ENCODE measurements at places on chromosomes 12 and 14.
A peak's percentile ranks its signal among the peaks of the same experiment; 100 is the strongest.

DNA sequence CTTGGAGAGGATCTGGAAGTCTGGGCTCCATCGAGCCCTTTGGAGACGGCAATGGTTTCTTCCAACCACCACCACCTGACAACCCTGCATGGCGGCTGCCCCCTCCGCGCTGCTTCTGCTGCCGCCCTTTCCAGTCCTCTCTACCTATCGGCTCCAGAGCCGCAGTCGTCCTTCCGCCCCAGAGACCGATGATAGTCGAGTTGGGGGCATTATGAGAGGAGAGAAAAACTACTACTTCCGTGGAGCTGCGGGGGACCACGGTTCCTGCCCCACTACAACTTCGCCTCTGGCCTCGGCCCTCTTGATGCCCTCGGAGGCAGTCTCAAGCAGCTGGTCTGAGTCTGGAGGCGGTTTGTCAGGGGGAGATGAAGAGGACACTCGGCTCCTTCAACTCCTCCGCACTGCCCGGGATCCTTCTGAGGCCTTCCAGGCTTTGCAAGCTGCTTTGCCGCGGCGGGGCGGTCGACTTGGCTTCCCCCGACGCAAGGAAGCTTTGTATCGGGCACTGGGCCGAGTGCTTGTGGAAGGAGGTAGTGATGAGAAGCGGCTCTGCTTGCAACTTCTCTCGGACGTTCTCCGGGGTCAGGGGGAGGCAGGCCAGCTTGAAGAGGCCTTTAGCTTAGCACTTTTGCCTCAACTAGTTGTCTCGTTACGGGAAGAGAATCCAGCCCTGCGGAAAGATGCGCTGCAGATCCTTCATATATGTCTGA lies 499 bp downstream of the TOGARAM1 start:
- DNase-seq = peak; percentile 64

DNA sequence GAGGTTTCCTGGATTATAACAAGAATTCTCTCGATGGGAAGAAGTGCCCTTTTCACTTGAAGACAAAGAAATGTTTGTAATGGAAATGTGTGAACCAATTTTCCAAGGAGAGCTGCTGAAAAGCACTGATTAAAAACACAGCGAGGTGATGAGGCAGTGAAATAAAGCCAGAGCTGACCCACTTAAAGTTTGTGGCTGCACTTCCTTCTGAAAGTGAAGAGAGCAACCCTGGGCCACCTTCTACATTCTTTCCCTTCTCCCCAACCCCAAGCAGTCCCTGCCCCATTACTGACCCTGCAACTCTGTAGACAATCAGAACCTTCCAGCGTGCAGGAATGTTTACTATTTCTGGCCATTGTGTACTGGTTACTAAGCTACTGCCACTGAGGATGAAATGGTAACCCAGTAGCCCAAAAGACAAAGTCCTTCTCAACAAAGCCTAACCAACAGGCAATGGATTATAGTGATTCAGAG lies 173.9 kb downstream of the TTC7B start:
- no peak for DNase-seq

- no peak for DNase-seq
These were observed 133.7 kb downstream of the MDGA2 start for GRCh38 chr14:47541662-47542061.

DNA sequence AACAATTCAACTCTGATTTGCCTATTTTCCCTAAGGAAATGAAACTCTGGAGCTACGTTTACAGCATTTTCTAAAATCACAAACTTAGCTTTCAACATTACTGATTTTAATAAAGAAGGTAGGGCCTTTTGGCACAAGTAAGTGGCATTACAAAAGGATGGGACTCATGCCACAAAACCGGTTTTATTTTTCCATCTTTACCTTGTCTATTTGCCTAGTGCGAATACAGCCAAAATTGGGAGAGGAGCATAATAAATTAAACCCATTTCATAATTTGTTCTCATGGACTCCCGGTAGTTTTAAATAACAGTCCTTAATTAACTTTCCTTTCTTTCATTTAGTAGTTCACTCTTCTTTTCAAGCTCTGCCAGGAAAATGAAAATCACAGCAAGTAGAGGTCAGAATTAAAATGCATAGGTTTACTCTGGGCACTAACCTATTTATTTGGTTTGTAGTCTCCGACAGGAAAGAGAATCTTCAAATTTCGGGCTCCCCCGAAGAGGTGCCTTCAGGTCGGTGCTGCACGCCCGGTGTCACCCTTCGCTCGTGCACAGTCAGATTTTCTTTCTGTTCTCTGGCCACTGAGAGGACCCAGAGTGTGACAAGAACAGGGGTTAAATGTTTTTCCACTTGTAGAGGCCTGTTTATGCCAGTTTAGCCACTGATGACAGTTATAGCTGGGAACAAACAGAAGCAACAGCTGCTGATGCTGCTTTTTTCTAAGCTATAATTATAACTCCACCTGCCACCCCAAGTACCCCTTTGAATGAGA lies at the start of gene BEST3:
Gene BEST3 (minus strand): TSS at position 535 of the 772 bp plus-strand sequence. CDS start 1,505 bp downstream, outside the sequence.
- no peak for DNase-seq

DNA sequence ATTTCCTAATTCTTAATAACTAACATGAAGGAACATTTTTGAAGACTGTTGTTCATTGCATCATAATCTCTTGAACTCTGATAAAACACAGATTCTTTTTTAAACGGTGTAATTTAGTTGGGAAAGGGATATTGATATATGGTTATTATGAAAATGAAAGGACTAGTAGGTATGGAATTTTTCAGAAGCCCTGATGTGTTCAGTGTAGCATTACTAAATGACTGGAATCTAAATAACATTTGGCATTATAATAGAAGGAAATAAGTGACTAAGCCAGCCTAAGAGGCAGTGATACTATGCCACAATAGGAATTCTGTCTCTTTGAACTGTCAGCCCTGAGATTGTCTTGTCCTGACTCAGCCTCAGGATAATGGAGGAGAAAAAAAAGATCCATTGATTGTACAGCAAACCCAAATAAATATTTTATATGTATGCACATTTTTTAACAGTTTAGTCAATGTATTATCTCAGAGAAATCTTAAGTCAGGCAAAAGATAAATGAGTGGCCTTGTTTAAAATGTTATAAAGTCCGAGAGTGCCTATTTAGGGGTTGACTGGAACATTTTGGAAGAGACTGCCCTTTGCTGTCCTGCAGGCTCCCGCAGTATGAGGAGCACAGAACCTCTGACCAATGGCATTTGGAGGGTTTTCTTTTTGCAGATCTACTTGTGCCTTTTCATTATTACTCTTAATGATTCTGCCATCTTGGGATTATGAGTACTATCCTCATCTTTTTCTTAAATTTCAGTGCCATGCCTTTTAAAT lies 271.2 kb downstream of the EGLN3 start:
- peak; percentile 94 for DNase-seq

GRCh38 chr12:24057920-24058476 lies 108.5 kb upstream of the SOX5 start:
- DNase-seq = no peak

GRCh38 chr12:91620992-91621391 lies 438.4 kb upstream of the DCN start:
- DNase-seq = peak; percentile 58

- DNase-seq = no peak
These were observed 9.8 kb downstream of the CCDC63 start for GRCh38 chr12:110856542-110856941.

- DNase-seq = no peak
These were observed 173.2 kb upstream of the MYL2 start for GRCh38 chr12:111093428-111094142.

DNA sequence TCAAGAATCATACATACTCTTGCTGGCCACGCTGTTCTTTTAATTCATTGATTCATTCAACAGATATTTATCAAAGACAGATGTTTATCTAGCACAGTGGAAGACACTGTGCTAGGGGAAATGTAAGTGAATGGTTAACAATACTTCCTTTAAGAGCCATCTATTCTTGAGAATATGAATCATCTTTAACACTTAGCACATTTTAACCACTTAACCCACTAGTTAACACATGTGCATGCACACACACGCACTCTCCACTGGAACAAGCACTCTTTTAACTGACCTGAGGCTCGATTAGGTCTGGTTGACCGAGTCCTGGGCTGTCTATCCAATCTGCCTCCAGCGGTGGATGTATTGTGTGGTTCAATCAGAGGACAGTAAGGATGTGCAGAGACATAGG lies 34.6 kb downstream of the LMNTD1 start:
- peak; percentile 81 for DNase-seq

DNA sequence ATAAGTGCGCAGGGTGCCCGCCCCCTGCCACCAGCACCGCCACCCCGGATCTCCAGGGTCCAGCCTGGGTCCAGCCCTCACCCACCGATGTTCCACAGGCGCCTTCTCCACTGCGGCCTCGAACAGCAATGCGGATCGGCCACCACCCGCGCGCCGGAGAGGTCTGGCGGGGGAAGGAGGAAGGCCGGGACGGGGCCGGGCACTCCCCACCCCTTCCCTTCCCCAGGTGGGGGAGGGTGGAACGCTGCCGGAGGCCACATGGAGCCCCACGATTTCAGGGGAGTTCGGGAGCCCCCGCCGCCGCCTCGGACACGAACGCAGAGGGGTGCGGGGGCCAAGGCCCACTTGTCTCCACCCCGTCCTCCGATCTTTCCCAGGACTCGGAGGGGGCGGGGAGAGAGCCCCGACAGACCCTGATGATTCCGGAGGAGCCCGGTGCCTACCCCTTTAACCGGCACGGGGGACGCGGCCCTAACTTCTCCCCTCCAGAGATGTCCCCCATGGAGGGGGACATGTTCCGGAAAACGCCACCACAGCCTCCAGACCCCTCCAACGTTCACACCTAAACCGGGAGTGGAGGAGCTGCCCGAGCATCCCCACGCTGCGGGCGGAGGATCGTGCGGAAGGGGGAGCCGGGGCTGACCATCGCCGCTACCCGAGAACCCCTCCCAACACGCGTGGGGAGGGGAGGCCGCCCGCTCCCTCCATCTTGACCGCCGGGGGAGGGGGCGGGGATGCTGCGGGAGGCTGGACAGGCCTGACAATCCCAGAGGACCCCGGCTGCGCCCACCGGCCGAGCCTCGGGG lies 1.1 kb downstream of the ATXN2 start:
- peak; percentile 28 for DNase-seq

GRCh38 chr14:56339855-56340701 lies 221.9 kb downstream of the PELI2 start:
- peak; percentile 97 for DNase-seq

GRCh38 chr12:9685915-9686314 lies 16.4 kb downstream of the CLEC2D start:
- no peak for DNase-seq

DNA sequence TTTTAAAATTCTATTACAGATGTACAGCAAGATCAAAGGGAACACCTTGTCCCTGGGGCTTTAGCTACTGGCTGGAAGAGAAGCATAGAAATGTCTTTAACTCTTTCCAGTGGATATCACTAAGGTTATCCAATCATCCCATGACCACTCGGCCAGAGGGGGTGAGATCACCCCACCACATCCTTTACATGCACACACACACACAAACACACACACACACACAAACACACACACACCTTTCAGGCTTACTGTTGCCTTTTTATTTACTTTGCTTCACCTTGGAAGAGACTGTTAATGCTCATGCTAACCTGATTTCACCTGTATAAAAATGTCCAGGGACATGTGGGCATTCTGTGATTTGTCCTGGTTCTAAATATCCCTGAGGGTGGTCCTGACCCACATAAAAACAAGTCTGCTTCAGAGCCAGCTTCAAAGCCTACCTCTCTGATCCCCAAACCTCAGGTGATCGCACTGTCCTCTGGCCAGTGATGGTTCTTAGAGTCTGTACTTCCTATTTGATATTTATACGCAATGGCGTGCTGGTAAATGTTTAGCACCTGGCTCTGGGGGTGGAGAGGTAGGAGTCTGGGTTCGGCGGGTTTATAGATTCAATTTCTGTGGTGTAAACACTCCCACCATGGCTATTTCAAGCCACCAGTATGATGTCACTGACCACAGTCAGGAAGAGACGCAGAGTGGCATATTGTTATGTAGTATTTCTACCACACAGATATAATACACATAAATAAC lies 166.1 kb upstream of the EEA1 start:
- DNase-seq = no peak

- DNase-seq = peak; percentile 27
These were observed 15.6 kb downstream of the SMUG1 start for GRCh38 chr12:54173066-54173726.

GRCh38 chr14:102532204-102532658 lies 22.7 kb upstream of the ANKRD9 start:
- peak; percentile 32 for DNase-seq

DNA sequence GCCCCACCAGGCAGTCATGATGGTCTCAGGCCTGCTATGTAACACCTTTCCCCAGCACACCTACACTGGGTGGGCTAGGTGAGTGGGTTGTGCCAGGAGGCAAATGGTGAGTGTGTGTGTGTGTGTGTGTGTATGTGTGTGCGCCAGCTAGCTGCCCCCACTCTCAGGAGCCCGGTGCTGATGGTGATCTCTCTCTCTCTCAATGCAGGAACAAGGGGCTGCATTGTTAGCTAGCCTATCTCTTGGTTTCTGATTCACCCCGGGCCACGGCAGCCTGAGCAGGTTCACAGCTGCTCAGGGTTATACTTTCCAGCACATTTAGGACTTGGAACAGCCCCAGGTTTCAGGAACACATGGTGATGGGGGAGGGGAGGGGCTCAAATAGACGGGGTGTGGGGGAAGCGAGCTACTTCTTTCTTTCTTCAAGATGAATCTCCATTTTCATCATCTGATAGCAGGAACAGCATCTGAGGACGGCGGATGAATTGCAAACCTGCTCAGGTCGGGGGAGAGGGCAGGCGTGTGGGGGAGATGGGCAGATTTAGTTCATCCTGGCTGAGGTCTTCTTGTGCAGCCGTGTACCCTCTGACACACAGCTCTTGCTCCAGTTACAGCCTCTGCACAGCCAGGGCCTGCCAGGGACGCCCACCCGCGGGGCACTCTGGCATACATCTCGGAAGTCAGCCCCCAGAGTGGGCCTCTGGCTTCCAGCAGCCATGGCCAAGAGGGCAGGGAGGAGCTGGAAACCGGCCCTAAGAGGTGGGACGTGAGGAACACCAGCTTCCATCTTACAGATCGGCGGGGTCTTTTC lies 137.6 kb downstream of the ZFP36L1 start:
- DNase-seq = peak; percentile 58

- no peak for DNase-seq
These were observed 198.8 kb downstream of the NTF3 start for GRCh38 chr12:5630726-5631125.

DNA sequence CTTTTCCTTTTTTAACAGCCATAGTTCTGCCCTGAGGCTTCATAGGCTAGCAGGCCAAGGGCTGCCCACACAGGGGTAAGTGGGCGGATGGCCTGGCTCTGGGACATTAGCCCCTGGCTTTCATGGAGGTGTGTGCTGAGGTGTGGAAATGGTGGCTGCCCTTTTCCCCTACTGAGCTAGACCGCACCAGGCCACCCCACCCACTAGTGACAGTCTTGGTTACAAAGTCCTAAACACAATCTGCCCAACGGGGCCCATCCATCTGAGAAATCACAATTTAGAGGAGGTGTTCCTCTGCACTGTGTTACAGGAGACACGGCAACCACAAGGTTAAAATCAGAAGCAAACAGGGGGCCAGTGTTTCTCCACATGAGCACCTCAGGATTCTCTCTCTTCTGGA lies 35.6 kb downstream of the APPL2 start:
- no peak for DNase-seq

- peak; percentile 62 for DNase-seq
These were observed 72.4 kb downstream of the TTC9 start for GRCh38 chr14:70714055-70714550.
